ENCODE measurements at places on chromosomes 3 and 15.

- DNase-seq, result no peak
These were observed 23.7 kb downstream of the CCDC80 start for GRCh38 chr3:112617285-112617684.

DNA sequence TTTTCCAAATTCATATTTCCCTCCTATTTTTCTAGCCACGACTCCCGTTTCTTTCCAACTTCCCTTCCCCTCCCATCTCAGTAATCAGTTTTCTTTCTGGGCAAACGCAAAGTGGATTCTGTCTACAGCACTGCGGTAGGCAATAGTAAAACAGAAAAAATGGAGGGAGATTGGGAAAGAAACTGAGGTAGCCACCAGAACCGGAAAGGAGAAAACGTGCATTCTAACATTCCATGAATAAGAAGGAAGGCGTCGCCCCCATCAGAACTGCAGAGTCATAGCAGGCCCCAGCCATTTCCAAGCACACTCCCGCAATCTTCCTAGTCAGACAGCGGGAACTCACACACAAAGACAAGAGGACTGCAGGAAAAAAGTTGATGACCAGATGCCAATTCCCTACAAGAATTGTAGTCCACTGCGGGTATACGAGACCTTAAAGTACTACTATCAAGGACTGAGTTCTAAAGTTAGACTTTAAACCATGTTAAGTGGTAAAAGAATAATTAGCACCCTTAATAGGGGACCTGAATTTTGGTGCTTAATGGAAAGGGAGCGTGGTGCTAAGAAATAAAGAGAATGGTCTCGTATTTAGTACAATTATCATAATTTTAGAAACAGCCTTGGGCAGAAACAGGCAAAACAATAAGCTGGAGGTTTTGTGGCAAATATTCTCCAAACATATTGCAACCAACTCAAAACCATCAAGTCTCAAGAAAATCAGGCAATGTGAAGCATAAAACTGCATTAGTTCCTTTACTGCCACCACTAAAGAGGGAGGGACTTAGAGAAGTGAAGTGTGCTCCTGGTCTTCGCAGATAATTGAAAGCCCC lies 1.4 kb downstream of the PFN2 start:
- no peak for DNase-seq

DNA sequence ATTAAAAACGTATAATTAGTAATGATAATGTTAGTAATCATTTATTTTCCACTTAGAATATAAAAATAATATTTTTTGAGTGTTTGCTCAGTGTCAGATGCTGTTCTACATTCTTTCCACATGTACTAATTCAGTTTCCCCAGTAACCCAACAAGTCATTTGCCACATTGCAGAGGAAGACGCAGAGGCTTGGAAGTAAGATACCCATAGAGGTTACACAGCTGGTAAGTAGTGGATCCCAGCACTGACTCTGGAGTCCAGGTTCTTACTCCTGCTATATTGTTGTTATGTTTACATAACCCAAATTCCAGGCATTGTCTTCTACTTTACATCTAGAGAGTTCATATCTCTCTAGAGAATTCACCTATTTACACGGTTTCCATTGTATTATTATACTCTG lies 48.2 kb upstream of the MYO5C start:
- no peak for DNase-seq

DNA sequence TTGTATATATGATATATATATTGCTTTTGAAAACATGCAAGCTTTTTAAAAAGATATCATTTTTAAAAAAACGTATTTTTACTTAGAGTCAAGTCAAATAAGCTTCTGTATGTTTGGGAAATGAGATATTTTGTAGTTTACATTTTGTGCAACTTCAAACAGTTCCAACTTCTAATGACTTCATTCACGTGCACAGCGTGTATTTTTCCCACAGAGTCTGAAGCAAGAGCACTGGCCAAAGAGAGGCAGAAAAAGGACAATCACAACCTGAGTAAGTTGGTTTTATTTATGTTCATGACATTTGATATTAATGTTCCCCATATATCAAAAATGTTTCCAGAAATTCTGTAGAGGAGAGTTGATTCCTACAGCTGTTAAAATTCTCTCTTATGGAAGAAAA lies 47.9 kb upstream of the SAMMSON start:
- no peak for DNase-seq

DNA sequence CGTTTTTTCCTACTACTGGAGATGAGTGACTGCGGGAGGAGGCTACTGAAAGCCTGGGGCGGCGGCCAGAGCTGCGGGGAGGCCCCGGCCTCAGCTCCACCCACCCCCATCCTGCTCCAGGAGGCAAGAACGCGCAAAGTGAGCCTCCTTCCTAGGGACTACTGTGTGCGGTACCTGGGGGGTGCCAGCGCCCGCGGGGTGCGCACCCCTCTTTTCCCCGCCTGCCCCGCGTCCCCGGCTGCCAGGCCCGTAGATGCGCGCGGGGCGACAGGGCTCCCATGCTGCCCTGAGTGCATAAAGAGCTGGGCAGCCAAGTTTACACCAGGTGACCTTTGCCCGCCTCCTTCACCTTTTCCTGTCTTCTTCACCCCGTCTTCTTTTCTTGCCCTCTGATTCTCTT lies 2.5 kb upstream of the USF3 start:
- no peak for DNase-seq

DNA sequence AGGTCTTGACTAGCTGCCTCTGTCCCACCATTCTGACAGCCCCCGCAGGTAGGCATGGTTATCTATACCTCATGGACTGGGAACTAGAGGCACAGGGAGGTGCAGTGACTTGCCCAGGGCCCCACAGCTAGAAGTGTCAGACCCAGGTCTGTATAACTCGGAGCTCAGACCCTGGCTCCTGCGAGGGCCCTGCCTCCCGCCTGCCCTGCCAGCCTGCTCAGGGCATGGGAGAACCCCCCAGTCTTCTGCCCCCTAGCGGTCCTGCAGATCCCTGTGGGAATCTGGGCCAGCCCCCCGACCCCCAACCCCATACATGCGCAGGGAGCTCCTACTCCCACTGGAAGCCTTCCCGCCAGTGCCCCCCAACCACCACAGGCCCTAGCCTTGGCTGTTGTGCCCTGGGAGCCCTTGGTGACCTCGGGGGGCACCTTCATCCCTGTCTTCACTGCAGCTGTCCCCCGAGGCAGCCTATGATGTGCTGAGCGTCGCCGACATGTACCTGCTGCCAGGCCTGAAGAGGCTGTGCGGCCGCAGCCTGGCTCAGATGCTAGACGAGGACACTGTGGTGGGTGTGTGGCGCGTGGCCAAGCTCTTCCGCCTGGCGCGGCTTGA lies 6.9 kb downstream of the ABTB1 start:
- DNase-seq, result no peak

- no peak for DNase-seq
These were observed 51.5 kb downstream of the ZMAT3 start for GRCh38 chr3:179020112-179020511.

- no peak for DNase-seq
These were observed 97.7 kb downstream of the GAP43 start for GRCh38 chr3:115720983-115721382.

DNA sequence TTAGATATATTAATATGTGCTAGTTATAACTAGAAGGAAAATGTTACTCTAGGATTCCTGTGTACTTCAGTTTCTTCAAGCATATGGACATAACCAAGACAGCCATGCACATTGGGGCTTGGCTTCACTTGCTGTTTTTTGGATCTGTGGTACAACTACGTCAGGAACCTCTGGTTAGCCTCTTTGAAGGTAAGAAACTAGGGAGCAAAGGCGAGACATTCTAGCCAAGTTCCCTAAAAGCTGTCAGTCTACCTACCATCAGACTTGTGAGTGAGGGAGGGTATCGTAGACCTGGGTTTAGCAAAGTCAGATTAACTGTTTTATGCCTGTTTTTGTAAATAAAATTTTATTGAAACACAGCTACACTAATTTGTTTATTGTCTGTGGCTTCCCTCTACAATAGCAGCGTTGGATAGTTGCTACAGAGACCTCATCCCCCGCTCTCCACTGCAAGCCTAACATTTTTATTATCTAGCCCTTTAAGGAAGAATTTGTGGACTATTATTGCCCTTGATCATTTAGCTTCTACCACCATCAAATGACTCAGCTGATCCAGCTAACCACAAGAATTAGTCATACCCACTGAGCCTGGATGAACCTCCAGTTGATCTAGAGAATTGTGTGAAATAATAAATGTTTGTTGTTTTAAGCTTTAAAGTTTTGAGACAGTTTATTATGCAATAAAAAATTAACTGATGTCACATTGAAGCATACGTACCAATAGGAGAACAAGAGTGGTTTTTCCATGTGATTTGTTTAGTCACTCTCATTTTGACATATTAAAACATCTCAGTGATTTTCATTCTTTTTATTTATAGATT lies 58.1 kb downstream of the RSRC1 start:
- peak; percentile 91 for DNase-seq

- no peak for DNase-seq
These were observed 14.4 kb downstream of the STRA6 start for GRCh38 chr15:74188216-74188615.

- peak; percentile 25 for DNase-seq
These were observed 24.8 kb upstream of the RBP1 start for GRCh38 chr3:139564294-139564861.

GRCh38 chr15:87215100-87215499 lies 1041.4 kb downstream of the NTRK3 start:
- DNase-seq, result no peak
